ENCODE measurements at places on chromosomes 3 and 15.
A peak's percentile ranks its signal among the peaks of the same experiment; 100 is the strongest.

DNA sequence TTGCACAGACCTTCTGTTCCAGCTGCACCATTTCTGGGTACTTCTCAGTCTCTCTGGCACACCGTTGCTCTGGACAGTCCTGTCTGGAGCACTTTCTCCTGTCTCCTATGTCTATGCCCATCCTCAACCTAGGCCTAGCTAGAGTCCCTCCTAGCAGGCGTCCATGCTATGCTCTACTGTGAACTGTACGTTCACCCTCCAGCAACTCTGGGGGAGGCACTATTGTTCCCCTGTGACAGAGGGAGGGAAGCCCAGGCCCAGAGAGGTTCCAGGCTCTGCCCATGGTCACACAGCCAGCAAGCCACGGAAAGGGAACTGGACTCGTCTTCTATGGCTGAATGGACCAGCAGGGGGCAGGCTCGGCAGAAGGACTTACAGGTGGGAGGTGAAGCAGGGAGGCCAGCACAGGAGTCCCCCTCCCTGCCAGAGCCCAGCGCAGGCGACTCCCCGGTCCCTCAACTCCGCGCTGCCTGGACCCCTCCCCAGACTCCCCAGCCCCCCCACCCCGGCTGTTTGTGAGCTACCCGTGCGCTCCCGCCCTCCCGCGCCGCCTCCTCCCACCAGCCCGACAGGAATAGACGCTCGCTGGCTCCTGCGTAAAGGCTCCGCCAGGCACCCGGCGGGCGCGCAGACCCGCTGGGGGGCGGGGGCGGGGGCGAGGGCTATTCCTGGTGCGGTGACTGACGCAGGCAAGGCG is 1.7 kb upstream of the LINGO1 start:
- DNase-seq, result no peak

DNA sequence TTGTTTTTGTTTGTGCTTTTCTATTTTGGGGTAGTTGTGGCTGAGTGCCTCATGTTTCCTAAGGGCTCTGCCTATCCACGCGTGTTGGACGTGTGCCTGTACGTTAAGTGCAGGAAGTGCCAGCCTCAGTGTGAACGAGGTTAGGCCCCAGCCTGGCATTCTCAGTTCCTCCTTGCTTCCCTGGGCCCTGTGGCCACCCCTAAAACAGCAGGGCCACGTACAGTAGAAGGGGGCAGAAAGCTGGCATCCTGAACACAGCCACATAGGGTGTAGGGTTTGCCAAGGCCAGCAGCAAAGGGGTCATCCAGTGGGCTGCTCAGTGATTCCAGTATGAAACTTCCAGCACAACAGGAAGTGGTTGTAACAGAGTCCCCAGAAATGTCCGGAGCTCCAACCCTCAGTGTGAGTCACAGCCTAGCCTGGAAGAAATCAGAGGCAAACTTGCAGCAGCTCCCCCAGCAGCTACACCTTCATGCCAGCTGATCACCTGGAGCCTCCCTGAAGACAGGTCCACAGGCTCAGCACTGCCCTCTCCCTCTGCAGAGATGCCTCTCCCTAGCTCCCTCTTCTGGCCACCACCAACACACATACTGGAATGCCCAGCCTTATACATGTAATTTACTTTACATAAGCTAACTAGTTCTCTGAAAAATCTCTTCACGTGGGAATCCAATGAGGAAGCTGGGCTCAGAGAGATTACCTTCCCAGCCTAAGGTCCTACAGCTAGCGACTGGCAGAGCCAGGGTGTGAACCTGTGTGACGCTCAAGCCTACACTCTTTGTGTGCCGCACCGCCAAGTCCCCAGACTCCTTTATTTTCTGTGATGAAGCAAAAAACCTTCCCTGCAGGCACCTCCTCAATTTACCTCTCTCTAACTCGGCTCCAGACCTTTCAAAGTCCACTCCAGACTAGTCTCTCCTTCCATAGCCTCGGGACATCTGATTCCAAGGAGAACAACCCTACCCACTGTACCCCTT is 26.6 kb downstream of the ILDR1 start:
- DNase-seq, result peak; percentile 5

- no peak for DNase-seq
Measured at GRCh38 chr3:186922224-186922623, 8.1 kb upstream of the ST6GAL1 start.

GRCh38 chr3:54853573-54854404 is 74.1 kb downstream of the LRTM1 start:
- no peak for DNase-seq

- DNase-seq, result no peak
Measured at GRCh38 chr15:39198044-39199000, 382.6 kb upstream of the THBS1 start.

- DNase-seq, result no peak
Measured at GRCh38 chr3:13828501-13829265, 51.2 kb downstream of the WNT7A start.

DNA sequence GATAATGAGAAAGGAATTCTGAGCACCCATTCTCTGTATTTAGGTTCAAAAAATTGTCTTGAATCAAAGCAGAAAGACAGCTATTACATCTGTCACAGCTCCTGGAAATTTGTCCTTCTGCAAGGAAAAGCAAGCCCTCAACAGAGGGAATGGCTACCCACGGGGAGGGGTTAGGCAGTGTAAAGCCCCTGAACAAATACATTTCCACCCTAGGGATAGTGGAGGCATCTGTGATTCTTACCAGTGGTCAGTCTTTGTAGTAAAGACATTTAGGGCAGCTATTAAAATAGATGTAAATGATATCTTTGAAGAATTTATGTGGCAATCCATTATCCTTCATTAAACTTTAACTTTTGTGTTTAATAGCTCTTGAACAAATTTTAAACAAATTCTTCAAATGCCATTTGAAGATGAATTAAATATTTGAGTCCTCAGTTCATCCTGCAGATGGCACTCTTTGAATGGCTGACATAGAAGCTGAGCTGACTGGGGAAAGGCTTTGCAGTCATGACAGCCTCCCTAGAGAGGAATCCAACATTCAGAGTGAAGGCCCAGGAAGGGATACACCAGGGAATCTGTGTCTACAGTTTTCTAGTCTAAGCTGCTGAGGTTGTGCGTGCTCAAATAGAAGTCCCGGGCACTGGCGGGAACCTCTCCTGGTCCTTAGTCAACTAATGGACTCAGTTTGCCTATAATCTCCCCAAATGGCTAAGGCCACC is 359.7 kb upstream of the ROPN1 start:
- DNase-seq, result peak; percentile 70

DNA sequence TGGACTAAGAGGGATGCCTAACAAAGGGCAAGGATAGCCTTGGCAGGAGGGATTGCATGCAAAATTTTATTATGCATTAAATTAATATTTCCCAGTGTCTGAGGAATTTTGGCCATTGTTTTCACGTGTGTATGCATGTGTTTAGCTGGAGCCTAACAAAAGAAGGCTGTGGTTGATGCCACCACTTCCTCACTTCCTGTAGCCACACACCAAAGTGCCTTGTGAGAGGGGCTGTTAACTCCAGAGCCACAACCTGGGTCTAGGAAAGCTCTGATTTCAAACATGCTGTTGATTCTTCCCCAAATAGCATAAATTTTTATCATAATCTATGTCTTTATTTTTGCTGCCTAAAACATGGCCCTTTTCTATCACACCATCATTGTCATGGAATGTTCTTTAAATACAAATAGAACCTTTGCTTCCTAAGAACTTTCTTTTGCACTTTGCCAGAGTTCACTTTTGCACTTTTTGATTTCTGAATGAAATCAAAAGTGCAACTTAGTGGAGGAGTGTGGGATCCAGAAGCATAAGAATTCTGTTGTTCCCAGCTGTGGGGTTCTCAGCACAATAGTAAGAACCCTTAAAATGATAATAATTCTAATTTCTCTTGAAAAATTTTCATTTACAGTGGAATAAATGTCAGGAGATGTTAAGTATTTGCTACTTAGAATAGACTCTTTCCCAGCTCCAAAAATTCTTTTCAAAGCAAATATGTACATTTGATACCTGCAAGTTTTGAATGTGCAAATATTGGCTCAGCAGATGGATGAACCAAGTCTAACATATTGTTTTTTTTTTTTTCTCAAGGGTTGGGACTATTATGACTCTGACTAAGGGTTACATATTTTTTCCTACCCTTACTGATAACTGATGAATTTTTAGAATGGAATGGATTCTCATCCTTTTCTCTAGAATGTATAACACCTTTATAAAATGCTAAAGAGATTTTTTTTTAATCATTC is 35.6 kb upstream of the SPTSSB start:
- no peak for DNase-seq

GRCh38 chr3:58754074-58754473 is 87.5 kb upstream of the FAM3D start:
- no peak for DNase-seq

GRCh38 chr3:5014391-5014790 is 35.2 kb downstream of the BHLHE40 start:
- DNase-seq, result no peak

DNA sequence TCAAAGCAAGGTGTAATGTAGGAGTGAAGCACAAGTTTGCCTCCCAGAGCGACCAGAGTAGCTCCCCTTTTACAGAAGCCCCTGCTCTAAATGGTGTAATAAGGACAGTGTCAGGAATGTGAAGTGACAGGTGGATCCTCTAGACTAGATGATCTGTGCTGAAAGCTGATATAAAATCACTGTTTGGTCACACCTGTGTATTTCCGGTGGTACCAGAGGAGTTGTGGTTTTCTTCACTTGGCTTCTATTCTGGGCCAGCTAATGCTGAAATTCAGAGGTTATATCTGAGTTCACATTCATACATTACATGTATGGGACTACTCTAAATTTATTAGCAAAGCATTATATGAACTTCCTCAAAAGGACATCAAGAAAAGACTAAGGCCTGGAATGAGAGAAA is 117.4 kb downstream of the IL1RAP start:
- no peak for DNase-seq

DNA sequence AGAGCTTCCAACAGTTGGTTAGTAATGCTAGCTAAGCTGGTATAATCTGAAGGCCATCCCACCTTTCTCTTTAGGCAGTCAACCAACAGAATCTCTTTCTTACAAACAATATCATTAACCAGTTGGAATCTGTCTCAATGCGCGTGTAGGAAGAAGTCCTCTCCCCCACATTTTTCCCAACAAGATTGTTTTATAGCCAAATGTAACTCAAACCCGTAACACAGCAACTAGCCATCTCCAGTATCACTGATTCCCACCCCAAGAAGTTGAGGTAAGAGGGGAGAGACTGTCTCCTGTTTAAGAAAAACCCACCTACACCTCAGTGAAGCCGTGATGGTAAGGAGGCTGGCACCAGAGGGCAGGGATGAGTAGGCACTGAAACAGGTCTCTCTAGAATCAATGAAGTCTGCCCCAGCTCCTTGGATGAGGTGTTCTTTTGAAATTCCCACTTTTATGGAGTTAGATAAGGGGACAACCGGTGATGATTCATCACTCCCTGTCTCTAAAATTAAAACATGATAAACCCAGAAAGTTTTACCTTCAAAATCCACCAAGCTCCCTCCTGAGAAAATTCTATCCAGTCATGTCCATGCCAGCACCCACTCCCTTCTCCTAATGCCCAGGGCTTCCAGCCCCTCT is 30.9 kb downstream of the CDC25A start:
- no peak for DNase-seq

GRCh38 chr3:11637901-11638458 is 5.7 kb downstream of the VGLL4 start:
- DNase-seq, result no peak

GRCh38 chr3:43215663-43216275 is 70.6 kb upstream of the SNRK start:
- DNase-seq, result no peak

GRCh38 chr3:155804323-155804722 is 1.8 kb downstream of the C3orf33 start:
- no peak for DNase-seq

GRCh38 chr15:38530113-38530512 is 34.5 kb downstream of the RASGRP1 start:
- DNase-seq, result peak; percentile 43

GRCh38 chr3:49803465-49804140 is 542 bp downstream of the INKA1 start:
- DNase-seq, result no peak

DNA sequence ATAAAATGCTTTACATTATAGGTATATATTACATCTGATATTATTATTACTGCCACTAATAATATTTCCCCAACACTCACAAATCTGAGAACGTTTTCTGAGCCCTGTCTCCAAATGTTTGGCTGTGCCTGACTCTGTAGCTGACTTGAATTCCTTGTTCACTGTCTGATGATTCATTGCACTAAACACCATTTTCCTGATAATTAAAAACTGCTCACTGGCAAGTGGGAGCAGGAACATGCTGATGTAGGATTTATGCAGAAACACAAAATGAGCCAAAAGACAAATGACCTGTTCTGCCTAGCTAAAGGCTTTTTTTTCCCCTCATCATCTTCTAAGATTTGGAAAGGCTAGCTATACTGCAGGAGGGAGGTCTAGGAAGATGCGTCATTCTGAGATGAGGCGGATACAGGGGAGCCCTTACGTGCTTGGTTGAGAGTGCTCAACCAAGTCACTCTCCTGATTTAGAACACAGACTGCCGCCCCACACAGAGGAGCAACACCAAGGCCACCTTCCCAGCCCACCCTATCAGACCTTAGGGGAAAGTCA is 380.7 kb downstream of the EPHB1 start:
- DNase-seq, result no peak

- peak; percentile 32 for DNase-seq
Measured at GRCh38 chr3:150412561-150413231, 4.6 kb downstream of the TSC22D2 start.

GRCh38 chr3:127020543-127020942 is 37.6 kb downstream of the PLXNA1 start:
- DNase-seq, result no peak

- DNase-seq, result no peak
Measured at GRCh38 chr3:38827791-38828190, 11.8 kb upstream of the SCN10A start.

DNA sequence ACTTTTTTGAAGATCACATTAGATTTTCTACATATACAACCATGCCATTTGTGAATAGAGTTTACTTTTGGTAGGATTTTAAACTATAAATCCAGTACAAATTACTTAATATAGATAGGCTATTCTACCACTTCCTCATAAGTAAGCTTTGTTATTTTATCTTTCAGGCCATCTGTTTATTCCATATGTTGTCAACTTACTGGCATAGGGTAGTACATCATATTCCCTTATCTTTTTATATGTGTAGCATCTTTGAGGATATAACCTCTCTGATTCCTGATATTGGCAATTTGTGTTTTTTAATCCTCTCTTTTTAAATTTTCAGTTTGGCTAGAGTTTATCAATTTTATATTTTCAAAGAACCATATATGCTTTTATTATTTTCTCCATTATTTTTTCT is 515.4 kb downstream of the DIPK2A start:
- no peak for DNase-seq

DNA sequence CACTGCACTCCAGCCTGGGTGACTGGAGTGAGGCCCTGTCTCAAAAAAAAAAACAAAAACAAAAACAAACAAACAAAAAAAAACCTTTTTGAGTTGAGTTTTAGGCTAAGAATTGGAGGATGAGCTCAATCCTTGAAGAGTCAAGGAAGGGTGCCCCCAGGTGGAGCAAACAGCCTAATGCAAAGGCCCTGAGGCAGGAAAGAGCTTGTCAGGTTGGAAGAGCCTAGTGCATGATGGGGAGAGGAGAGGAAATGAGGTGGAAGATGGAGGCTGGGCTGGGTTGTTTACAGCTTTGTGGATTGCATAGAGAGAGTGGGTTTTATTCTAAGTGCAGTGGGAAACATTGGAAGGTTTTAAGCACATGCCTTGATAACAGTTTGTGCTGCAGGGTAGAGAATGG is 2.1 kb upstream of the SNX22 start:
- DNase-seq, result no peak

- peak; percentile 26 for DNase-seq
Measured at GRCh38 chr15:52912172-52912571, 122.0 kb upstream of the ONECUT1 start.

GRCh38 chr15:87716422-87716821 is 540.1 kb downstream of the NTRK3 start:
- DNase-seq, result no peak
